Lower leg skin (tissue), 4 donors: ENCODE measurements at places on chromosomes 5 and 9. TPM values are rescaled to one million over a fixed set of nuclear protein-coding genes. Genes with fewer than 3 reads are reported as not detected.
A peak's percentile ranks its signal among the peaks of the same experiment; 100 is the strongest.

DNA sequence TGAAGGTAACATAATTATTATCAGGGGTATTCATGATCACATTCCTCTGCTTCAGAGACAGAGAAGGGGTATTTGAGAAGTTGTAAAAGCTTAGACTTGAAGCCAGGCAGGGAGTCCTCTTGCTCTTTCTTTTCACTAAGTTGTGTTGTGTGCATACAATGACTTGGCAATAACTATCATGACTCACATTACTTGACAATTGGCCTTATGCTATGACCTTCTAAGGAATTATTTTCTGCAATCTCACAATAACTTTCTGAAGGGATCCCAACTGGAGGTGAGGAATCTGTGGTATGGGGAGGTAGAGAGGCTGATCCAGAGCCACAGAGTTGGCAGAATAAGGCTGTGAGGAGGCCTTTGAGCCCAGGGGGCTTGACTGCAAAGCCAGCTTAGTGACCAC, 622.3 kb downstream of the MTRR start:
- no peak for DNase-seq

- DNase-seq, result no peak
Measured at GRCh38 chr5:94540856-94541494, 77.4 kb downstream of the KIAA0825 start.

GRCh38 chr9:34501889-34502425, 20.8 kb downstream of the ENHO start:
- DNase-seq, result peak; percentile 50

- no peak for DNase-seq
Measured at GRCh38 chr5:149221326-149221725, 50.3 kb upstream of the AFAP1L1 start.

The ST8SIA4 gene
- 0.72 TPM for total RNA-seq

The NXNL2 gene
- 1.1 TPM for total RNA-seq

The LOX gene
- total RNA-seq, result 48.2 TPM
